DMS 273 treated with DMSO at 0.1 percent for 48 hours (cell line): ENCODE measurements at places on chromosomes 12 and 14.

DNA sequence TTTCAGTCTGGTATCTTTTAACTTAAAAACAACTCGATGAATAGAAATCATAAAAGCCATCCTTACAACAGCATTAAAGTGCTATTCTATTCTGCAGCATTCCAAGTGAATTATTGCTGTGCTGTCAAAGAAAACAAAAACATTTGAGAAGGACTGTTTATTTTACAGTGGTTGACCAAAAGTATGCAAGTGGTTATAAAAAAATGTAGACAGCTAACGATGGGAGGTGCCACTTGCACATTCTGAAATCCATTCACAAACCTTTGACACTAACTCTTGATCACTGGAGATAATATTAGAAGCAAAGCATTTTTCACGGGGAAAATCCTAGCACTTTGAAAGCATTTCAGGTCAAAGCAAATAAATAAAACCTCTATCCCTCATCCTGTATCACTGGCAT is 55.6 kb downstream of the HMGA2 start:
- DNase-seq: no peak

DNA sequence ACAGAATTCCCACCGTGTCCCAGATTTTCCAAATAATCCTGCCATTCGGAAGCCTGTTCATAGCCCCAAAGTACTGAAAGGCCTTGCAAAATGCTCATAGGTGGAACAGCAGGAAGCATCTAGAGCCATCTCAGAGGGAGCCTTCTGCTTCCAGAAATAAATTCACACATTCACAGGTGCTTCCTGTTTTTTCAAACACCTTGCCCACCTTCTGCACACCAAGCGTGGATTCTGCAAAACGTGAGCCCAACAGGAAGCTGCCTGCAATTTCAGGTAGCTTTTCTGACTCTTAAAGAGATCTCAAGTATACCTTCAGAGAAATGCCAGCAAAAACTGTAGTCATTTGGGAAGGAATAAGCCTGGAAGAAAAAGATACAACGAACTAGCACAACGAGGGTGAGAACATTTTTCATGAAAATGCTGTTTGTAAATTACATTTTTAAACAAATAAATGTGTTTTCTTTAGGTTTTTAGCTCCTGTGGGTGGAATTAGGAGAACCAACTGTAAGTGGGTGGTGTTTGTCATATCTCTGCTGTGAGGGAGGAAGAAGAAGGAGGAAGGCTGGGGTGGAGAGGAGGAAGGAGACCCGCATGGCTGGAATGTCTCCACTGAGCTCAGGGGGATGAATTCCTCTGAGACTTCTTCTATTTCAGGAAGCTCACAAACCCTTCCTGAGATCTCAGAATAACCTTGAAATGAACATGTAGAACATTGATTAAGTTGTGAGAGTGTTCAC is at the start of gene IFNG-AS1:
Gene IFNG-AS1 (plus strand): TSS at position 264 of the 737 bp plus-strand sequence.
- DNase-seq: no peak

DNA sequence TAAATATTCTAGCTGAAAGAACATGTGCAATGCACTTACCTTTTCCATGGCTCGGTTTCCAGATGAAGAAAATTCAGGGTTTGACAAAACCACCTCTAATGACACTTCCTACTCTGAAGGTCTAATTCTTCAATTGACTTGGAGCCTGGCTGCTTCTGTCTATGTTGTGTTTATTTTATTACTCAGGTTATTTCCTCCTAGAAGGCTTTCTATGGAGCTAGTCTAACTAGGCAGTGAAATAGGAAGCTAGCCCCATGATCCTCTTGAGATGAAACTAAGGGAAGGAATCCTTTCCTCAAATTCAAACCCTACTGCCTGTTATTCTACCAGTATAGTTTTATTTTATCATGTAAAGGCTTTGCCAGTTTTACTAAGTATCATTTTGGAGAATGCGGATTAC is 20.9 kb upstream of the IFNG-AS1 start:
- DNase-seq: no peak

DNA sequence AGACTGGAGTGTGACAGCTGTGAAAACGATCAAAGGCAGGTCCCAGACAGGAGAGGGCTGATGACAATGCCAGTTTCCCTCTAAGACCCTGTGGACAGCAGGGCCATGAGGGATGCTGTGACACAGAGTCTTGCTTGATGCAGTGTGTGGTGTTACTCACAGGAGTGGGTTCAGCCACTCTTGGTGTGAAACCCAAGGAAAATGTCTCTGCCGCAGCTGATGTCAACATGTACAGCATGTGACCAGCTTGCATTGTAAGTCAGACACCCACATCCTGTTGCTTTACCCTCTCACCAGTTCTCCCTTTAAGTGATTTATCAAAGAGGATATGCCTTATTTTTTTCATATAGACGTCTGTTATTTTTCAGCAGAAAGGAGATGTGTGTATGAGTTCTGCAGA is 268.6 kb downstream of the BTG1 start:
- DNase-seq: no peak

GRCh38 chr12:4024701-4025100 is 151.5 kb upstream of the PARP11 start:
- DNase-seq: no peak

GRCh38 chr14:92223025-92223424 is 99.9 kb upstream of the SLC24A4 start:
- no peak for DNase-seq

DNA sequence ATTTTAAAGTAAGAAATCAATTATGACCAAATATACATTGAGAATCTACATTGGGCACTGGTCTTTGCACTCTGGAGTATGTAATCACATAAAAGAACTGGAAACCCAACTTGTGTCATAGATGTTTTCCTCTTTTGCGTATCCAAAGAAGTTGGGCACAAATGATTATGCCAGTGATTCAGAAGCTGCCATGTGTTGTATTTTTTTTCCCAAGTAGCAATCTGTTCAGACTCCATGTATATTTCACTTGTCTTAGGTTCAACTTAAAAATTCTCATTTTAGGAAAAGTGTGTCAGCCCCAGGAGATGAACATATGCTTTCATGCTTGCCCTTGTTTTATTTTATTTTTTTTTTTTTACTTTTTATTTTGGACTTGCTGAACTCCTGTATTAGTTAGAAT is 441.5 kb downstream of the PDZRN4 start:
- no peak for DNase-seq

- DNase-seq: no peak
Measured at GRCh38 chr12:58247633-58248032, 306.3 kb downstream of the ATP23 start.

GRCh38 chr12:51827925-51828818 is 20.3 kb downstream of the FIGNL2 start:
- DNase-seq: no peak

GRCh38 chr14:86505808-86506207 is 975.9 kb downstream of the FLRT2 start:
- no peak for DNase-seq

- no peak for DNase-seq
Measured at GRCh38 chr14:81319946-81320345, 80.2 kb downstream of the STON2 start.

GRCh38 chr14:86672080-86672479 is 1142.1 kb downstream of the FLRT2 start:
- no peak for DNase-seq

DNA sequence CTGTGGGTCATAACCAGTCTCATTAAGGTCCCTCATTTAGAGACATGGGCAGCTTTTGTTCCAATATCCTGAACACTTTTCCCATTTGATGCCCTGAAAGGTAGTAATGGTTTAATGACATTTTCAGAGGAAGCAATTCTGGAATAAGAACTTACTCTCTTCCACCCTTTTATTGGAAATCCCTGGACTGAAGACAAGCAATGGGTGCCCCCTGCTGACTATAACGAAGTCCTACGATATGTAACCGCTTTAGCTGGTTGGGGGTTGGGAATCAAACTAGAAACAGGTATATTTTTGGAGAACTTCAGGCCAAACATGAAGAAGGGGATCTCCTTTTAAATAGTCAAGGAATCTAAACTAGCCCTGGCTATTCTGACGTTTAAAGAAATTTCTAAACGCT is 20.5 kb downstream of the SARNP start:
- DNase-seq: peak; percentile 5

DNA sequence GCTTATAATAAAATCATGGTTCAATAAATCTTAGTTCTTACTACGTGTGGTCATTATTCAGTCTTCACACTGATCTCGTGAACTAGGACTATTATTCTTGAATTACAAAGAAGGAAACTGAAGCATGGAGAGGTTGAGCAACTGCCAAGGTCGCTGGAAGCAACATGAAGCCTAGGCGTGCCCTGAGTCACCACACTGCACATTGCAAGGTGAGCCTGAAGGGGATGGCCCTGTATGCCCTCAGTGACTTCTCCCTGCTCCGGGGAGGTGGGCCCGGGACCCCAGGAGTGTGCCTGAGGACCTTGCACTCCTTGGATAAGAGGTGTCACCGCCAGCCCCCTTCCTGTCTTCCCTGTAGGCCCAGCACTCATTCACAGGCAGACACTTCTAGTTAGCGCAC is 161.6 kb downstream of the CACNA1C start:
- no peak for DNase-seq

- no peak for DNase-seq
Measured at GRCh38 chr12:25376985-25377384, 126.3 kb upstream of the KRAS start.
